WERI-Rb-1 (cell line): ENCODE measurements at places on chromosomes 12 and 14.

GRCh38 chr12:131642101-131642540 lies 68.8 kb upstream of the SFSWAP start:
- DNase-seq: peak; percentile 28

DNA sequence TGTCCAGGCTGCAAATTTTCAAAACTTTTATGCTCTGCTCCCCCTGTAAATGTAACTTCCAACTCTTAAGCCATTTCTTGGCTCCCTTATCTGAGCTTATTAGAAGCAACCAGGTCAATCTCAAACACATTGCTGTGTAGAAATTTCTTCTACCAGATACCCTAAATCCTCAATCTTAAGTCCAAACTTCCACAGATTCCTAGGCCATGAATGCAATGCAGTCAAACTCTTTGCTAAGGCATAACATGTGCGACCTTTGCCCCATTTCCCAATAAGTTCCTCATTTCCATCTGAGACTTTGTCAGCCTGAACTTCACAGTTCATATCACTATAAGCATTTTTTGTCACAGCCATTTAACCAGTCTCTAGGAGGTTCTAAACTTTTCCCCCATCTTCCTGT lies 64.5 kb downstream of the TMTC3 start:
- DNase-seq: no peak

DNA sequence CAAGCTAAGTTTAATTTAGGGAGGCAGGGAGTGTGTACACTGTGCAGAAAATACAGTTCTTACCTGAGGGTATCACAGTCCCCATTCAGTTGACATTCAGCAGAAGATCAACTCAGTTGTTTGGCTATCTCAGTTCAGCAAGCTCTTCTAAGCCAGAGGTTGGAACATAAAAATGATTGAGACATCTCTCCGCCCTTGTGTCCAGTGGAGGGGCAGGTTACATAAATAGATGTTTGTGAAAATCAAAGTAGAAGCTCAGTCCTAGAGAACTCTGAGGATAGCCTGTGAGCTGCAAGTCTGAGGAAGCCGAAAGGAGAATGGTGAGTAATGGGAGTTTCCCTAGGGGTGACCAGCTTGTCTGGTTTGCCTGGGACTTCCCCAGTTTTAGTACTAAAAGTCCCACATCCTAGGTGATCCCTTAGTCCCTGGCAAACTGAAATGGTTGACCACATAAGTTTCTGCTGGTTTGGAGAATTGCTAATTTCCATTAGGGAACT lies 251.4 kb upstream of the ATP2B1 start:
- no peak for DNase-seq

DNA sequence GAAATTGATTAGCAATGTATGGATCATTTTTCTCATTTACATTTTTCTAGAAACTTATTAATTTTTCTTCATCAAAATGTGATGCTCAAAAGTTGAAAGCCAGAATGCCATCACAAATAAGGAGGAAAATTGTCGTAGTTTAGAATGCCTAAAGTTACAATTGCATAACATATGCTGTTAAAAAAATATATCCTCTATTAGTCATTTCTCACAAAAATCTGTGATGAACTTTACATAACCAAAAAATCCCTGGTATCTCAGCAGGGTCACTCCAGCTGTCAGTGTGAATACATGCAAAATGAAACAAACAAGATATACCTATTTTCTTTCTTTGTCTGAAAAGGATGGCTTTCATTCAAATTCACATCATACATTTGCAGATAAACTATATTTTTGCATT lies 358.9 kb downstream of the PAWR start:
- DNase-seq: no peak

- DNase-seq: no peak
These were observed 16.2 kb upstream of the KRT7 start for GRCh38 chr12:52216807-52217206.

DNA sequence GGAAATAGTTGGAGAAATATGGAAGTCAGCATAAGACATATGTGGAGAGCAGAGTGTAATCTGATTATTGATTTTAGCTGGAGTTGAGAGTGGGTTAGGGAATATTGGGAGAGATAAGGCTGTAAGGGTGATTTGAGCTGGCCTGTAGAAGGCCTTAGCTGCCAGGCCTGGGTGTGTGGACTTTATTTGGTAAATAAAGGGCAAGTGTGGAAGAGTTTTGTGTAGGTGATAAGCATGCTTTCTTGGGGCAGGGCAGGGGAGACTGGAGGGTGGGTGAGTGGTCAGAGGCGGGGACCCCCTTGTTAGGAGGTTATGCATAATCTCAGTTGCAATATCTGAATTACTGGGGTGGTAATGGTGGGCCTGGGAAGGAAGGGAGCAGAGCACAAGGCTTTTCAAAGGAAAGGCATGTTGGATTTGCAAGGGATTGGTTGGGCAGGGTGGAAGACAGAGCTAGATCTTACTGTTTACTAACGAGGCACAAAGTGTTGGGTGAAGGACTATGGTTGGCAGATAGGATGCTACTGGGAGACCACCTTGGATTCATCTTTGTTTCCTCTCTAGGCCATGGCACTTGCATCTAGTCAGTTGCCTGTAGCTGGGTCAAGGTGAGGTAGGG lies 5.5 kb downstream of the KHNYN start:
- DNase-seq: no peak

DNA sequence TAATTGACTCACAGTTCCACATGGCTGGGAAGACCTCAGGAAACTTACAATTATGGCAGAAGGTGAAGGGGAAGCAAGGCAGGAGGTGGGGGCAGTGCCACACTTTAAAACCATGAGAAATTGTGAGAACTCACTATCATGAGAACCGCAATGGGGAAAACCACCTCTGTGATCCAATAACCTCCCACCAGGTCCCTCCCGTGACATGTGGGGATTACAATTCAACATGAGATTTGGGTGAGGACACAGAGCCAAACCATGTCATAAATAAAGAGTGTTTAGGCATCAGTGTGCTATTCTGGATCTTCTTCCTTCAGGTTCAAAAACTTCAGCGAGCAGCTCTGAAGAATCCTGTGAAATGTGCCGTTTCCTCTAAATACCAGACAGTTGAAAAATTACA lies 9.7 kb downstream of the DDX47 start:
- DNase-seq: no peak

GRCh38 chr12:93245543-93245942 lies 132.2 kb upstream of the NUDT4 start:
- no peak for DNase-seq

DNA sequence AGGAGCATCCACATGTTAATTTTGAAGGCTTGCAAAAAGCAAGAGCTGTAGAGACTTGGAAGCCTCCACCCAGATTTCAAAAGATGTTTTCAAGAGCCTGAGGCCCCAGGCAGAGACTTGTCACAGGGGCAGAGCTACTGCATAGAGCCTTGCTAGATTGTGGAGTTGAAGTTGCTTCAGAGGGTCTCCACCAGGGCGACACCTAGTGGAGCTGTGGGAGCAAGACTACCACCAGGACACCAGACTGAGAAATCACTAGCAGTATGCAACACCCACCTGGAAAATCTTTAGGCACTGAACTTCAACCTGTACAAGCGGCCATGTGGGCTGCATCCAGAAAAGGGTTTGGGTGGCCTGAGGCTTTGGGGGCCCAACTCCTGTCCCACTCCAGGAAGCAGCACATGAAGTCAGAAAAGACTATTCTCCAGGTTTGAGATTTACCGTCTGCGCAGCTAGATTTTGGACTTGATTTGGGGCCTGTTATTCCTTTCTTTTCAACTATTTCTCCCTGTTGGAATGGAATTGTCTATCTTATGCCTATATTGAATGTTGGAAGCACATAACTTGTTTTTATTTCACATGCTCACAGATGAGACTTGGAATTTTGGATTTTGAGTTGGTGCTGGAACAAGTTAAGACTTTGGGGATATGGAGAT lies 508.6 kb downstream of the FLRT2 start:
- DNase-seq: peak; percentile 56

DNA sequence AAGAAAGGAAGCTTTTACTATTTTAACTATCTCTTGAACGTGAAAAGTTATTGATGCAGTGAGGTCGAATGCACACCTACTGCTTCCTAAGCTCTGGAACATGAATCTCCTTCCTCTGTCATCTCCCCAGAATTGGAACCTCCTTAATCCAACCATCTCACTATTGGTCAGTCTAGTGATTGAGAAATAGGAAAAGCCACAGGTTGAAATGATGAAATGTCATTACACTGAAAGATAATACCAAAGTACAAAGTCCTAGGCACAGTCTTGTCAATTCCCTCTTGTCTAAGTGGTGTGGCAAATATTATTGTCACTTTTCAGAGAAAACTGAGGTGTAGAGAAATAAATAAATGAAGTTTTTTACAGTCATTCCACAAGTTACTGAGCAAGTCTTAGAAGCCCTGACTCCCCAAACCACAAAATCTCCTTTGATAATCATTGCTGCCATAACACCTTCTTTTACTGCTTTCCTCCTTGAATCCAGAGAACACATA lies 19.5 kb upstream of the HIGD1C start:
- DNase-seq: no peak

DNA sequence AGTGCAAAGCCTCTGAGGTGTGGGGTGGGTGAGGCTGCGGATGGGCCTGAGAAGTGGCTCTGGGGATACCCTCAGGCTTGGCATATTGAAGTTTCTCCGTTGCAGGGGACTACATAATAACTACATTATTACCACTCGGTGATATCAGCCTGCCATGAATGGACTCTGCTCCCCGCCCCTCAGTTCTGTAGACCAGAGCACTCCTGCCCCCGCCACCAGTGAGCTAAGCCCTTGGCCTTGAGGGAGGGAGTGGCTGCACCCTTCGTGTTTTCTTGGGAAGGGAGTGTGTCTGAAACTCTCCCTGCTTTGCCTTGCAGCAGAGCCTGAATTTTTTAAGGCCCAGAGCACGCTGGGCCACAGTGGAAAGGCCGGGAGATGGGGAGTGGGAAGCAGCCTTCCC lies 1.7 kb downstream of the ORAI1 start:
- DNase-seq: peak; percentile 38

GRCh38 chr14:76844223-76844622 lies 18.0 kb downstream of the LRRC74A start:
- no peak for DNase-seq

DNA sequence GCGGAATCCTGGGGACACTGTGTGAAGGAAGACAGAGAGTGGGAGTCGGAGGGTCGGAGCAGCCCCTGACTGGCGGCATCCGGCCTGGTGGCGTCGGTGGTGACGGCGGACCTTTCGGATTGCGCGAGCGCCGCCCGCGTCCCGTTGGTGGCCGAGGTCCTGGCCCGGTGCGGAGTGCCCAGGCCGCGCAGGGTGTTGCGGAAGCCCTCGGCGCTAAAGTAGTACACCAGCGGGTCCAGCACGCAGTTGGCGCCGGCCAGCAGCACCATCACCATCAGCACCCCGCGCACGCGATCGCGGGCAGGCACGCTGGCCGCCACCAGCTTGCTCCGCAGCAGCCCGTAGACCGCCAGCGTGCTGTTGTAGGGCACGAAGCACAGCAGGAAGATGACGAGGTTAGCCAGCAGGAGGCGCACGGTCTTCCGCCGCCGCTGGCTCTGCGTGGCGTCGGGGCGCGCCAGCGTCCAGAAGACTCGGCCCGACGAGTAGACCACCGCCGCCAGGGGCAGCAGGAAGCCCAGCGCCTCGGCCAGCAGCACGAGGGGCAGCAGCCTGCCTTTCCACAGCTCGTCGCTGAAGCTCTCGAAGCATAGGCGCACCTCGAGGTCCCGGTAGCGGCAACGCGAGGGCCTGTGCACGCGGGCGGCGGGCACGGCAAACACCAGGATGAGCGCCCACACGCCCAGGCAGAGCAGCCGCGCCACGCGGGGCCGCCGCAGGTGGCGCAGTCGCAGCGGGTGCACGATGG lies 13.1 kb upstream of the CHD4 start:
- DNase-seq: no peak

GRCh38 chr12:104285740-104286515 lies 17.6 kb upstream of the EID3 start:
- no peak for DNase-seq

DNA sequence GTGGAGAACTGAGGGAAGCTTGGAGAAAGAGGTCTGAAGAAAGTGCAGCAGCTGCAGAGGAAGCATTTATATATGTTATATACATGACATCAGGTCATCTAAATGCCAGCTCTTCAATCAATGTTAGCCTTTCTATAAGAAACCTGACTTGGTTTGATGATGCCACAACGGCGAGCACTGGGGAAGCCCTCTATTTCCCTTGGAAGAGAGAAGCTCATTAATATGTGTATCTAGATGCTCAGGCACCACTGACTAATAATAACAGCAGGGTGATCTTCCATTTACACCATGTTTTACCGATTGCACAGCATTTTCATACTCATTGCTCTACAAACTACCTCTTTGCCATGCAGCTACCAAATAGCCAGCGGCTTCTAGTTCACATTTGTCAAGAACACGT lies 811 bp downstream of the ACYP1 start:
- DNase-seq: no peak

DNA sequence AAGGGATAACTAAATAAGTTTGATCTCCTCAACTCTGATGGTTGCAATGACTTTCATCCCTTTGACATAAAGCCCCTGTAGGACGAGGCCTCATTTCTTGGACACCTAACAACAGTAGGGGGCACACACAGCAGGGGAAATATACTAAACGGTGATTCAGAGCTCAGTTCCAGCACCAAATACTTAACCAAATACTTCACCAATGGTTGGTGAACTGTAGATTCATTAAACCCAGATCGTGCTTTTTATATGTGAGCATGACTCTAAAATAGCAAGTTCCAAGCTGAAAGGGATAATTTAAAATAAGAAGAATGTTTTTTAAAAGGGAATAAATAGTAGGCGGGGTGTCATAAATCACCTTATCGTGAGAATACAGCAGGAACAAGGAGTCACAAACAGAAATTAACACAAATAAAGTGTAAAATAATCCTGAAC lies 53.2 kb downstream of the ATG2B start:
- DNase-seq: peak; percentile 9

DNA sequence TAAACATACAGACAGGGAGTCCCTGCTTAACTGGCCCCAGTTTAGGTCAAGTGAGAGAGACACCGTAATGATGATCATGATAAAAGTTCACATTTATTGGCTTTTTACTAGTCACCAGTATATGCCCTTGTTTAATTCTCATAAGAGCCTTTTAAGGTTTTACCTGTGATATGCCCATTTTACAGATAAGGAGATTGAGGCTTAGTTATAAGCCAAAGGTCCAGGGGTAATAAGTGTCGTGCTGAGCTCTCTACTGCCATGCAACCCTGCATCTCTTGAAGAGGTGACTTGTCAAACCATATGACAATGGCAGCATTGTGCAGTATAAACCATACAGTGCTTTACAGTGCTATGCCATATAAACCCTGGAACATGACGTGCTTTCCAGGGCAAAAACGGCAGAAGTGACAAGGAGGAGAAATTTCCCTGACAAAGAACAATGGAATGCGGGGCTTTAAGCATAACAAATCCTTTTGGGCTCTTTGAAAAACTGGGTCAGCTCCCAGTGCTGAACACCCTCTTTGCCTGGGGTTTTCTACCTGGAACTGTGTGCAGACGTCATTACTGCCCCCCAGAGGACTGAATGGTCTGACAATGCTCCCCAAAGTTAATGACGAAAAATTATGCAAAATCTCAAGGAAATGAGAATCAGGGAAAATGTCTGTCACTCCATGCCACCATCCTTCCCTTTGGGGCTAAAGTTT lies 59.7 kb upstream of the C14orf132 start:
- DNase-seq: peak; percentile 36

DNA sequence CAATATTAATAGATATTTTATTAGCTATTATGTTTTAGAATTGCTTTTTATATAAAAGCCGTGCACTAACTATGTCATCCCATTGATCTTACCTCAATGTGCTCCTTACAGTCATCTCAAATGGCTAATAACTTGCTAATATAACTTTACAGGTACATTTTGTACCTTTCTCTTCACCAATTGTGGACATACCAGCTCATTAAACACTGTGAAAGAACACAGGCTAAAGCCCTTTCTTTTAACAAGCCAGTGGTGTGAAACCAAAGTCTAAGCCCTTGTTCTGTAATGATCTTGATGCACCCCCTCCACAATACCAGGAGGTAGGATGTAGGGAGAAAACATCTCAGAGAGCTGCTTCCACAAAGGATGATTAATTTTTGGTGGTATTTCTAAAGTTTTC lies 675.3 kb upstream of the USP15 start:
- no peak for DNase-seq
